CMK (cell line): ENCODE measurements at places on chromosomes 16 and 17.

DNA sequence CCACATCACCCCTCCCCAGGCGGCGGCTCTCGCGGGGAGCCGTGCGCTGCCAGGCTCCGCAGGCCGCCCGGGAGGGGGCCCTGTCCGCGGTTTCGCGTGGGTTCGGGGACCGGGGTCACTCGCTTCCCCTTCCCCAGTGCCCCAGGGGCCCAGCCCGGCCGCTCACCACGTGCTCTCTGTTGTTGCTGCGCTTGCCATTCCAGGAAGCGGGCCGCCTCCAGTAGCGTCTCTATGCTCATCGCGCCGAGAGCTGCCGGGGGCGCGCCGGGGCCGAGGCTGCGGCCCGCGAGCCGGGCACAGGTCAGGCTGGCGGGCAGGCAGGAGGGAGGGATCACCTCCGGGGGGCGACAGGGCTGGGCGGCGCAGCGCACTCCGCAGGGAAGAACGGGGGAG, 390 bp downstream of the MNT start:
- no peak for DNase-seq

GRCh38 chr16:85126705-85127378, 14.6 kb upstream of the CIBAR2 start:
- DNase-seq = no peak

- no peak for DNase-seq
Measured at GRCh38 chr17:57288040-57288772, 31.9 kb downstream of the MSI2 start.

DNA sequence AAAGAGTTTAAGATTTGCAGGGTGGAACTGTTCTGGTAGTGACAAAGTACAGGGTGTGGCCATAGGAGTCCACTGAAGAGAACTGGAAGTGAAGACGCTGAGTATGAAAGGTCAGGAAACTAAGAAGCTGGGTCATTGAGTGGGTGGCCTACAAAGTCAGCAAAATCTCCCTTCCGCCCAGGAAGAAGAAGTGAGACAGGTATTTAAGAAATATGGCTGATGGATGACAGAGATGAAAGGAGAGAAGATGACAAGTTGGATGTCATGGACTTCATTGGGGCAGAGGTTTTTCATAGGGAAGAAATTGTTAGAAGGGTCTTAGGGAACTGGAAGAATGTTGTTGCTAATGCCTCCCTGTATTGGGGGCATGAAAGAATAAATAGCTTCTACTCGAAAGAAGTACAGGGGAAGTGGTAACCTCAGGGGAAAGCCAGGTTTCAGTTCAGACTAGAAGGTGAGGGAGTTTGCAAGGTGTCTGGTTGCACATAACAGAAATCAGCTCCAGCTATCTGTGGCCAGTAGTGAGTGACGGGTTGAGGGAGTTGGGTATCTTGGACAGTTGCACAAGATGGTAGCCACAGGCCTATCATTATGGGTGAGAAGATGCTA, 33.6 kb upstream of the MED13 start:
- no peak for DNase-seq

- no peak for DNase-seq
Measured at GRCh38 chr16:12132290-12132689, 155.8 kb downstream of the SNX29 start.

DNA sequence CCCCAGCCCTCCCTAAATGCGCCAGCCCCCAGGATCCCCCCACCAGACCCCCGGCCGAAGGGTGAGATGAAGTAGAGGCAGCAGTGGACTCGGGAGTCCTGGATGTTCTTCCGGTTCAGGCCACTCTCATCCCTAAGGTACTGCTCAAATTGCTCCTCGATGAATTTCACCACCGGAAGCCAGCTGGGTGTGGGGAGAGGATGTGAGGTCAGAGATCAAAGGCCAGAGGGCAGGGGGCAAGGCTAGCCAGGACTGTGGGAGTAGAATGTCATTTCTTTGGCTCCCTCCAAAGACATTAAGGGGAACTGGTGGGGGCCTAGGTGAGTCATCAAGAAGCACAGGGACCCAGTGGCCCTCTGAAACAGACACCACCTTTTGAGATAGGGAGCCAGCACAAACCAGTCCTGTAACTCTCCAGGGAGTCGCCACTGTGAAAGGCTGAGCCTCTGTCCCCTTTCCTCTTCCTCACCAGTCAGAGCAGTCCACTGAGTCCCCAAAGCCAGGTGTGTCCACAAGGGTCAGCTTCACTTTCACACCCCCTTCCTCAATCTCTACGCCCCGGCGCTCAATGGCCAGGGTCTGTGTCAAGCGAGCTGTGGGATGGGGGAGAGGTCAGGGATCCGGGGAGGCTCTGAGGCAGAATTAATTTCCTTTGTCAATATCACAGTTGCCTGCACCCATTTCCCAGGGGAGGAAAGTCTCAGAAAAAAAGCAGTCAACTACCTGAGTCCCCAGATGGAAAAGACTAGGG, 895 bp downstream of the SEPTIN1 start:
- DNase-seq = no peak

- DNase-seq = no peak
Measured at GRCh38 chr16:87854907-87855683, 14.2 kb downstream of the SLC7A5 start.

- no peak for DNase-seq
Measured at GRCh38 chr17:42240201-42240600, 36.0 kb downstream of the STAT5B start.

DNA sequence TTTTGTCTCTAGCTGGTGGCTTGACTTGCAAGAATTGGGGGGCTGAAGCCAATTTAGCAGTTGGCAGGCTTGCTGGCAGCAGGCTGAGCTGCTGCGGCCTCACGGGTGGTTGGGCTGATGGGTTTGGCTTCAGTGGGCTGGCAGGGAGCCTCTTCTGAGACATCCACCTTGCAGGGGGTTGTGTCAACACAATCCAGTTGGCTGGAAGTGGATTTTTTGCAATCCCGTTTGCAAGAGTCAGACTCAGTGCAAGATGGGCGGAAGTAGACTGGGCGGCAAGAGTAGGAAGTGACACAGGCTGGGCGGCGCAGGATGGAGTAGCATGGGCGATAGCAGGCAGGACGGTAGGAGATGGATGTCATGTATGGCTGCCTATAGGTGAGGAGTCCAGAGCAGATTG, 1.5 kb downstream of the KRTAP16-1 start:
- DNase-seq = no peak

GRCh38 chr16:707062-707538, 1.5 kb upstream of the FBXL16 start:
- DNase-seq = no peak

DNA sequence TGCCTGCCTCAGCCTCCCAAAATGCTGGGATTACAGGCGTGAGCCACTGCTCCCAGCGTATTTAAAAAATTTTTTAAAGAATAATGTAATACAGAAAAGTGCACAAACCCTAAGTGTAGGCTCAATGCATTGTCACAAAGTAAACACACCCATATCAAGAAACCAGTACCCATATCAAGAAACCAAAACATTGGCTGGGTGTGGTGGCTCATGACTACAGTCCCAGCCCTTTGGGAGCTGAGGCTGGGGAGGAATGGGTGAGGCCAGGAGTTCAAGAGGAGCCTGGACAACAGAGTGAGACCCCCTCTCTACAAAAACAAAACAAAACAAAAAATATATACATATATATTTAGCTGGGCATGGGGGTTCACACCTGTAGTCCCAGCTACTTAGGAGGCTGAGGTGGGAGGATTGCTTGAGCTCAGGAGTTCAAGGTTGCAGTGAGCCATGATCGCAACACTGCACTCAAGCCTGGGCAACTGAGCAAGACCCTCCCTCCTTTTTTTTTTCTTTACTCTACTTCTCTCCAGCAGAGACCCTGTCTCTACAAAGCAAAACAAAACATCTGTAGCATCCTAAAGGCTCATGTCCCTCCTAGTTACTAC, 9.3 kb upstream of the PRR14 start:
- DNase-seq = no peak

- no peak for DNase-seq
Measured at GRCh38 chr17:62760059-62760944, 47.8 kb downstream of the MARCHF10 start.

GRCh38 chr16:53561101-53561888, 58.3 kb upstream of the AKTIP start:
- DNase-seq = no peak

DNA sequence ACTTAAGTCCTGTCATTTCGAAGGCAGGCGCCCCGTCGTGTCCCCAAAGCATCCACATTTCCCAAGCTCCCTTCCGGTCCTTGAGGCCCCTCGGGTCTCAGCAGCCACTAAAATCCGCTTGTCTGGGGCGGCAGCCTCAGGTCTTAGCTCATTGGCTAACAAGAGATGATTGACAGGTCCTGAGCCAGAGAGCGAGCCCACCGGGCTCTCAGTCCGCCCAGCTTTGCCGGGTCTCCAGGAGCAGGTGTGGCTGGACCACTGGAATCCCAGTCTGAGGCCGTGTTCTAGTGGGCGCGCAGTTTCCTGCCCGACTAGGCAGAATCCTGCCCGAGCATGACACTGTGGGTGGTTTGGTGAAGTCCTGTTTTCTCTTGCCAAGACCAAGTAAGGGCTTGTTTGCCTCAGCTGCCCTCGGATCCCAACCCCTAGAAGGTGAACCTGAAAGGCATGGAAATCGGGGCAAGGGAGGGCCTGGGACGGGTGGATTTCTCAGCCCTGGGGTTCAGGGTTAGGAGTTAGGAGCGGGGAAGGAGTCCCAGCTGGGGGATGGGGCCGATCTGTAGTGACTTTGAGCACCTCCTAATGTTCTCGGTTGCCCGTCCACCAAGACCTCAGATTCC, 42.8 kb downstream of the MRC2 start:
- no peak for DNase-seq

- DNase-seq = no peak
Measured at GRCh38 chr16:23301251-23302044, 654 bp upstream of the SCNN1B start.

GRCh38 chr17:67639555-67639954, 78.2 kb upstream of the NOL11 start:
- DNase-seq = no peak

DNA sequence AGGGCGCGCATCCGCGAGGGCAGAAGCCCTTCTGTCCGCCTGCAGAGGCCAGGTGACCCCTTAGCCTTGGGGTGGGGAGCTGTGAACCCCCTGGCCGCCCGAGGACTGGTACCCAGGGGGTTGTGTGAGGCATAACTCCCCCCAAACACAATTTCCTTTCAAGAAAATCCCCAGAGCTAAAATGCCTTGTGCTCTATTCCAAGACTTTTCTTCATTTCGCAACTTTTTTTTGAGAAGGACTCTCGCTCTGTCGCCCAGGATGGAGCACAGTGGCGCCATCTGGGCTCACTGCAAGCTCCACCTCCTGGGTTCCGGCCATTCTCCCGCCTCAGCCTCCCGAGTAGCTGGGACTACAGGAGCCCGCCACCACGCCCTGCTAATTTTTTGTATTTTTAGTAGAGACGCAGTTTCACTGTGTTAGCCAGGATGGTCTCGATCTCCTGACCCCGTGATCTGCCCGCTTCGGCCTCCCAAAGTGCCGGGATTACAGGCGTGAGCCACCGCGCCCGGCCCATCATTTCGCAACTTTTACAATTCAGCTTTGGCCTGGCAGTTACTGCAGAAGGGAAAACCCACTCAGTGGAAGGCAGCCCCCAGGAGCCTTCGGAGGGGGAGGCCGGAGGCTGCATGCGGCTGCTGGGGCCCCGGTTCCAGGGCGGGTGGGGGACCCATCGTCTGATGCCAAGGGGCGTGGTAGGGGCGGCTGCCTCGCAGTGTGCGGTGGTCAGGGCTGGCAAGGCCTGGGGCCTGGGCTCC, 963 bp upstream of the APRT start:
- DNase-seq = no peak

DNA sequence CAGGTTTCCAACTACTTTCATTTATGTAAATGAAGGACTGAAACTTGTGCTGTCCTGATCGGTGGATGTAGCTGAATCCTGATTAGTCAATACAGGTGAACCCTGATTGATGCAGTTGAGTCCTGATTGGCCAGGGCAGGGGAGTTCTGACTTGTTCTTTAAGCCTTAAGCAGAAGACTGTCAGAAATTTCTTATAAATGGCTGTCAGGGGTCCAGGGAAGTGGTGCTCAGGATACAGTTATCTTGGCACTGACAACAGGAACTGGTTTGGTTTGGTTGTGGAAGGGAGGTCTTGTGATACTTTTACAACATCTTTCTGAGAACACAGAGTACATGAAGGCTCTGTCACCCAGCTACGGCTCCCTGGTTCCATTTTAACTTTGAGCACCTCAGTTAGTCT, 132.1 kb downstream of the KCNJ12 start:
- DNase-seq = no peak

GRCh38 chr16:72240466-72240865, 68.5 kb upstream of the PMFBP1 start:
- DNase-seq = no peak

DNA sequence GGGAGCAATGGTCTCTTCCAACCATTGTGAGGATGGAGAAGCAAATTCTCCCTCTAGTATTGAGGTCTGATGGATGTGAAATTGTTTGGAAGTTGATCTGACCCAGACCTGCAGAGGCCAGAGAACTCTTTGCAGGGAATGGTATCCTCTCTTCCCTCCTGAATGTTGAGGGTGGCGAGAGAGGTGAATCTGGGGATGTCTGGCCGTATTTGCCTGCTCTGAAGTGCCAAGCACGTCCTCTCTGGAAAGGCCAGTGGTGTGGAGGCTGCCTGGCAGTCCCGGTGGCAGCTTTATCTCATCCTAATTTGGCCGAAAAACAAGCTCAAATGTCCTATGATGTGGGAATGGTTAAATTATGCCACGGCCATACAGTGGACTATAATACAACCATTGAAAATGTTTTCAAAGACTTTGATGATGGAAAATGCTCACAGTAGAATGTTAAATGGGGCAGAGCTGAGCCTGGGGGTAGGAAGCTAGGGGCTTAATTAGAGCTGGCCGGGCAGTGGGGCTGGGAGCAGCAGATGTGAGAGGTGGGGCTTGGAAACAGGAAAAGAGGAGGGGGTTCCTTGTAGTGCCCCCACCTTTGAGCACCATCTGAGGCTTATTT, 30.8 kb downstream of the WSCD1 start:
- DNase-seq = no peak
